ENCODE measurements at places on chromosomes 3 and 15.

DNA sequence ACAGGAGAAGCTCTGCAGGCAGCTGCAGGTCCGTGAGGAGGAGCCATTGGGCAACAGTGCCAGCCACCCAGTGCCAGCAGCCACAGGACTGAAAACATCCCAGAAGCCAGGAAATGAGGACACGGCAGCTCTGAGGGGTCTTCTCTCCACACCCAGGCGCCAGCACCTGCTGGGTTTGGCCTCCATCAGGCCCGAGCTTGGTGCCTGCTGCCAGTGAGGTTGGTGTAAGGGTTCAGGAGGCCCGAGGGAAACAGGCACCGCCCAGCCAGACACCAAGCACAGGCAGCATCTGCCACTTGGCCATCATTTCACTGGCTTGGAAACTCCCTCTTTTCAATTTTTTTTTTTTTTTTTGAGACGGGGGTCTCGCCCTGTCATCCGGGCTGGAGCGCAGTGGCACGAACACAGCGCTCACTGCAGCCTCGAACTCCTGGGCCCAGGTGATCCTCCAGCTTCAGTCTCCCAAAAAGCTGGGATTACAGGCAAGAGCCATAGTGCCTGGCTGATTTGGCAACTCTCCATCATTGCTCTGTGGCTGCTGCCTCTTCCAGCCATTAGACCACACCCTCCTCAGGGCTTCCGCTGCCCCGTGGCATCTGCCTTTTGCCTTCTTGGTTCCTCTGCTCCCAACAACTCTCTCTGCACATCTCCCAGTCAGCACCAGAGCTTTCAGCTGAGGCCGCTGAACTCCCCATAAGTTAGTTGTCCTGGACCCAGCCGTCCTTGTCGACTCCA is 1.5 kb upstream of the ITIH3 start:
- no peak for DNase-seq

DNA sequence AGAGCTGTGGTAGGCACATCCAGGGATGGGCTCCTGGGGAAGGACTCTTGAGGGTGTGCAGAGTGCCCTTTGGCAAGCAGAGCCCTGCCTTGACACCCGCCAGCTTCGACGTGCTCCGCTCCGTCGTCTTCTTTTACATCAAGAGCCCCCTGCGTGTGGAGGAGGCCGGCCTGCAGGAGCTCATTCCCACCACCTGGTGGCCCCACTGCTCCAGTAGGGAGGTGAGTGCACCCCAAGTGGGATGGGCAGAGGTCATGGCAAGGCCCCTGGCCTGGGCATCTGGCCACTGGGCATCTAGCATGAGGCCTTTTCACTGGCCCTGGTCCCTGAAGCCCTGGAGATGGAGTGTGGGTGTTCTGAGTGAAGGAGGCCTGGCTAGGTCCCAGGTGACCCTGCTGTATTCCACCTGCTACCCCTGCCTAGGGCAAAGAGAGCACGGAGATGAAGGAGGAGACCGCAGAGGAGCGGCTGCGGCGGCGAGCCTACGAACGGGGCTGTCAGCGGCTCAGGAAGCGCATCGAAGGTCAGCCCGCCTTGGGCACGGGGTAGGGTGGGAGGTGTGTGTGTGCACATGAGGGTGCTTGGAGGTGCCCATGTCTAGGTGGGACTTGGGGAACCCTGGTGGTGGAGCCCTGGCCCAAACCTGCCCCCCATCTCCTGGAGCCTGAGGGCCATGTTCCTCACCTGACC is 12.2 kb downstream of the RNF123 start:
- no peak for DNase-seq

GRCh38 chr15:27958911-27959578 is 140.1 kb downstream of the OCA2 start:
- DNase-seq = no peak

GRCh38 chr3:192372616-192373015 is 354.7 kb downstream of the FGF12 start:
- DNase-seq = no peak

DNA sequence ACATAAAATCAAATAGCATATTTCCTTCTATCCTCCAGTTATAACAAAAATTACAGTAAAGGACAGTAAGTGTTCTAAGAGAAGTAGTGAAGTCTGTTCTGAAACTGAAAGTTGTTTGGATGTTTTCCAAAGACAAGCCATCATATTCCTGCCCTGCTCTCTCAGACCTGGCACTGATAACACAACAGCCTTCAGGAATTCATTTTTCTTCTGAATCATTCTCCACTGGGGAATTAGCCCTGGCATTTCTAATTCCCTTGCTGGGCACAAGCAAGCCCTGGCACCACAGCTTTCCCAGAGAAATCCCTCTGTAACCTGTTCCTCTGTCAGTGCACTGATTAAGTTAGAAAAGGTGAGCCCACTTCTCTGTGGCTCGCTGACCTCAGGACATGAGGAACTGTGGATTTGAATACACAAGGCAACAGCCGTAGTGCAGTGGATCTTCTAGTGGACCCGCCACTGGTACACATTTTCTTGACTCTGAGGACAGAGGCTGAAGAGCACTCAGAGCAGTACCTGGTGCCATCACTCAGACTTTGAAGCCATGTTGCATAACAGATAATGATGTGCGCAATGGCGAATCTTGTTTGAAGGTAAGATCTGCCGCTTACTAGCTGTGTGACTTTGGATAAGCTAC is 61.6 kb downstream of the WWTR1 start:
- DNase-seq = no peak

DNA sequence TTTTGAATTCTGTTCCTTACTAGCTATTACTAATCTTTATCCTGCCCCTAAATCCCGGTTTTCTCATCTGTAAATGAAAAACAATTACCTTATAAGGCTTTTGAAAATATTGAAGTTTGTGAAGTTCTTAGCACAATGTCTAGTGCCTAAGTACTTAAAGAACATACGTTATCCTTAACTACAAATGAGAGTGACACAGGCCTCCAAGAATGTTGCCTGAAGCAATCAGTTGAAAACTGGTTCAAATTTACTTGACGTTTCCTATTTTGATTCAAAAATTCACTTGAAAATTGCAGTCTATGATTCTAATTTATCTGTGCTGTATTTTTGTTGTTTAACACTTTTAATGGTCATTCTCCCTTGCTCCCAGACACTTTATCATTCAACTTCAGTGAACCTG is 3.2 kb downstream of the SENP7 start:
- no peak for DNase-seq

GRCh38 chr15:96693990-96694517 is 363.6 kb downstream of the NR2F2 start:
- DNase-seq = no peak

- no peak for DNase-seq
Measured at GRCh38 chr15:62618846-62619504, 423.6 kb upstream of the TPM1 start.

DNA sequence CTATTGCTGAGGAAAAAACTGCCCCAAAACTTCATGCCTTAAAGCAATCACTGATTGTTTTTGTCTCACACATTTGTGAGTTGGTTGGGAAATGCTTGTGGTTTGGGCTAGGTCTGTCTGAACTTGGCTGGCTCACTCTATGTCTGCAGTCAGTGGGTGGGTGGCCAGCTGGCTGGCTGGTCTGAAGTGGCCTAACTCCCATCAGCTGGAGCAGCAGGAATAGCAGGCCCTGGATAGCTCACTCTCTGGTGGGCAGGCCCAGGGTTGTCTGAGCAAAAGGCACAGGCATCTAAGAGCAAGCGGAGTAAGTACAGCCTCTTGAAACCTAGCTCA is 37.7 kb upstream of the PRR20G start:
- DNase-seq = no peak

- DNase-seq = no peak
Measured at GRCh38 chr3:18968120-18968519, 180.2 kb upstream of the KCNH8 start.

DNA sequence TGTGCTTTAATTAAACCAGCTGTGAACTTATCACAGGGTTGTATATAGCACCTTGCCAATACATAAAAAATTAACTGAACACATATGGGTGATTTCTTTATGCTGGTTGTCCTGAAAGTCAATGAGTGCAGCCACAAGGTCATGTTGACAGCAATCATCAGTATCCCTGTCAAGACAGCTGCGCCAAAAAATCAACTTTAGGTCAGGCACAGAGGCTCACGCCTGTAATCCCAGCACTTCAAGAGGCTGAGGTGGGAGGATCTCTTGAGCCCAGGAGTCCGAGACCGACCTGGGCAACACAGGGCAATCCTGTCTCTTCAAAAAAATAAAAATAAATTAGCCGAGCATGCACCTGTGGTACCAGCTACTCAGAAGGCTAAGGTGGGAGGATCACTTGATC is 707.3 kb downstream of the SI start:
- DNase-seq = no peak

- no peak for DNase-seq
Measured at GRCh38 chr3:138591392-138591791, 2.7 kb downstream of the CEP70 start.

DNA sequence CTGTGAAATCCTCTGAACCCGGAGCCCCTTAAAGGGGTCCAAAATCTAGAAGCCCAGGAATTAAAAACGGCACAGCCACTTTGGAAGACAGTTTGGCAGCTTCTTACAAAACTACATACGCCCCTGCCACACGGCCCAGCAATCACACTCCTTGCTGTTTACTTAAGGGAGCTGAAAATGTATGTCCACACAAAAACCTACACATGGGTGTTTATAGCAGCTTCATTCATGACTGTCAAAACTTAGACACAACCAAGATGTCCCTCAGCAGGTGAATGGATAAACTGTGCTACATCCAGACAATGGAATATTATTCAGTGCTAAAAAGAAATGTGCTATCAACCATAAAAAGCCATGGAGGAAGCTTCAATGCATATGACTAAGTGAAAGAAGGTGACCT is 162.5 kb downstream of the NUP210 start:
- DNase-seq = no peak

- DNase-seq = no peak
Measured at GRCh38 chr3:71831599-71831998, 46.7 kb upstream of the PROK2 start.

GRCh38 chr15:66029650-66030049 is 160.4 kb downstream of the RAB11A start:
- no peak for DNase-seq

DNA sequence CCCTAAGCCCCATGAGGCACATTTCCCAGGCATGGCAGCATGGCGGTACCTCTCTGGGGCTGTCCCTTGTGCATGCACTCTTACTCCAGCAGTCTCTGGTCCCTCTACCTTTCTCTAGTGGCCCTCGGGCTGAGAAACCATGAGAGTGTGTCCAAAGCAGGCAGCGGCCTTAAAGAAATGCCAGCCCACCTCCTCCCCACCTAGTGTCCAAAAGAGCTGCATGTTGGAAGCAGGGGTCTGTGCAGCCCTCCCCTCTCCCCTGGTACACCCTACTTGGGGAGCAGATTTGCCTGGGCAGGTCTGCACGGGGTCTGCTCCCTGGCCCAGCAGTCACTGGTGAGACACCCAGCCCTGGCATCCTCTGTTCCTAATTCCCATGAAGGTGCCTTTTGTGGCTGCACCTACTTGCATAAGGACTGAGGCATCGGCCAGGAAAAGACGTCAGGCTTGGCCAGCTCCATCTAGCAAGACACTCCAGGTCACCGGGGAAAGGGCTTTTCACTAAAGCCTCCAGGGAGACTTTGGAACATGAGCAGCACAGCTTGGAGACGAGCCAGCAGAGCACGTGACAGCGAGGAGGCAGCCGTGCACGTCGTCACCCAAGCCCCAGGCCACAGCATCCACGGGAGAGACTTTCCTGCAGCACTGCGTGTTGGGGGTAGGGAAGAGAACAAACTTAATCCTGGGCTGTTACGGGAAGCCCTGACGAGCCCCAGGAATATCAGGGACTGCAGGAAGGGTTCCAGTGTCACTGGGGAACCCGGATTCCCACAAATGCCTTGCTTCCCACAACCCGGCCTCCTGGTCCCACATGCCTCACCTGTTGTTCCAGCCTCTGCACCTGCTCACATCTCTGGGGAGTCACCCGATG is 38.8 kb downstream of the TM2D3 start:
- DNase-seq = peak; percentile 91

DNA sequence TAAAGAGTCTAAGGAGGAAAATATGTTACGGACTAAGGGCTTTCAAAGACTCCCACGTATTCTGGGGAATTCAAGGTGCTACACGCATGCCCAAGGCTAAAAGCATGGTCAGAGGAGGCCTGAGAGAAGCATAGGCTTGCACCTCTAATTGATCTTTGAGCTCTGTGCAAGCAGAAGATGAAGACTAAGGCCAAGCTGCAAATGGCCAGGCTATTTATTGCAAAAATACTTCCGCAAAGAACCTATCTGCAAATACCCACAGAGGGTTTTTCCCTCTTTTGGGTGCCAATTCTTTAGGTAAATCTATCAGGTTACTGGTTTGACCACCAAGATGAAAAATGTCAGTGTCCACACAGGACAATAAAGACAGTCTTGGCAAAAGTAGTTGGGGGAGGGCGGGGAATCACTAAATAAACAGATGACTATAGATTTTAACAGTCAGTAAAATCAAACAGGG is 119.5 kb downstream of the STAG1 start:
- no peak for DNase-seq

DNA sequence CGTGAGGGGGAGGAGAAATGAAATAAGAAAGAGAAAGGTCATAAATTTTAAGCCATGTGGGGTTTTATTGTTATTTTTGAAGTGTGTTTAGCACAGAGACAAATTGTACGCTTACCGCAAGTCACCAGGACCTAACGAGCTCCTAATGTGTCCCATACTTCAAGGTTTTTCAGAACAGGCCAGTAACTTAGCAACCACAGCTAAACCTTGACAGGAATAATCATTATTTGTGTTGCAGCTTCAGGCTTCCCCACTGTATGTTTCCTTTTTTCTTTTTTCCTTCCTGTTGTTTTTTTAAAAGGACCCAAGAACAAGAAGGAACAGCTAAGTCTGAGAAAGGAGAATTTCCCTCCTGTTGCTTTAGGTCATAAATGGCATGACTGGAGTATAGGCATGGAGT is 160.8 kb downstream of the TUSC7 start:
- no peak for DNase-seq

All from left lobe of liver (tissue), 2 donors.